ENCODE measurements at places on chromosomes 16 and 17.

DNA sequence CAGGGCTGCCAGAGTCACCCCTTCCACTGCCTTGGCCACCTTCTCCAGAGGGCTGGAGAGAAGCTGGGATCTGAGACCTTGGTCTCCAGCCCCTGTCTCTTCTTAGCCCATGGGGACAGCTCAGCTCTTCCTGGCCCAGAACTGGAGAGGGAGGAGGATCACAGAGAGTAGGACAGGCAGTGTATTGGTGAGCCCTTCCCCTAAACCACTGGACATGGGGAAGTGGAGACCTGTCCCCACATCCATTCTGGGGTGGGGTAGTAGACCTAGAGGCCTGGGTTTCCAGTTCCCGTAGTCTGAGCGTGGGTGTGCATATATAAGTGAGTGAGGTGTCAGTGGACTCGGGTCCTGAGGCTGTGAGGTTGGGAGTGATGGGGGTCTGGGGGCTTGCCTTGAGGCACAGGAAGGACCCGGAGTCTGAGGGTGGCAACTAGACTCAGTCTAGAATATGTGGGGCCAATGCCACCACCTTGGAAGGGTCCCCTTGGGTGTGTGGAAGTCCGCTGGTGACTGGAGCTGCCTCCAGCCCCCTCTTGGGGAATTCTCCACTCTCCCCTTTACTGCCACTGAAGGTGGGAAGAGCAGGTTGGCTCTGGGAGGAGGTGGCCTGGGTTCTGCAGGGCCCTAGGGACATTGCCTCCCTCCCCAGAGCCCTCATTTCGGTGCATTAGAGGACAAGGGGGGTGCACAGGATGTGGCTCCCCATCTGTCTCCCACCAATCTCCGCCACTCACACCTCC, 19.9 kb downstream of the GJD3 start:
- DNase-seq = no peak

GRCh38 chr16:53775106-53775820, 71.3 kb downstream of the FTO start:
- no peak for DNase-seq

GRCh38 chr17:41548844-41549595, 20.9 kb upstream of the KRT19 start:
- DNase-seq = peak; percentile 49

DNA sequence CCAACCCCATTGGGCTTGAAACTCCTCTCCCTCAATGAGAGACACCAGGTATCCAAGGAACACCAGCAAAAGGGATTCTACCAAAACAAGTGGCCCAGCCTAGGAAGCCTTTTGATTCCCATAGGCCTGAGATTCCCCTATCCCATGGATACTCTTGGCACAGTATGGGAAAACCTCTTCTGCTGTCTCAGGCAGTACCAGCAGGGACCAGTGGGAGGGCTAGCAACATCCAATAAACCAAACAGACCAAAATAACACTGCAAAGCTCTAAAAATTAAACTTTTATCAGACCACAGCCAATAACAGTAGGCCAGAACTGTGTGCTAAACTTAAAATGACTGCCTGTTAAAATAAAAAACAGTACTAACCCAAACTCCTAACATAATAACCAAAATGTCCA, 153.9 kb upstream of the CES5A start:
- no peak for DNase-seq

DNA sequence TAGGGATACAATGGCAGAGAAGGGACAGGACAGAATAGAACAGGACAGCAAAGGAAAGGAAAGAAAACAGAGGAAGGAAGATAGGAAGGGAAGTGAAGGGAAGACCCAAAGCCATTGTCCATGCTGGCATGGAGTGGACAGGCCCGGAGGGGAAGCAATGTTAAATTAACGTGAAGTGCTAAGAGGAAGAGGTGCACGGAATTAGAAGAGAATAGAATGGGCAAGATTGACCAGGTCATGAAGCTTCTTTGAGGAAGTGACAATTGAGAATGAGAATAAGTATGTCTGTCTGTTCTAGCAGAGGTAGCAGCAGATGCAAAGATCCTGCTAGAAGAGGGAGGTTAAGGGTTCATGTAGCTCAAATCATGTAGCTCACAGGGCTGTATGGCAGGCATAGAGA, 117.2 kb downstream of the MAF start:
- no peak for DNase-seq

DNA sequence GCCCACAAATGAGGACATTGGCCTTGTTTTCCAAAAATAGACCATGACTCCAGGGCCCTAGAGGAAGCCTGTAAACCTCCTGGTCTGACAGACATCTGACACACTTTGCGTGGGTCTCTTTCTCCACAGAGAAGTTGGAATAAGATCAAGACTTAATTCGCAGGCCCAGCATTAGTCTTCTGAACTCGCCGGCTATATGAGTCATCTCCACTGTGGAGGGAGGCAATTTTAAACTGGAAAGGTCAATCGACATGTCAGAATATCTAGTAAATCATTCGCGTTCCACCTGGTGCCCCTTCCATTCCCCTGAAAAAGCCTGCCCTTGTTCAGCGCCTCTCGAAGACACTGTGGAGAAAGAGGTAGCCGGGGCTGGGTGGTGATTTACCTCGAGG, 140.1 kb downstream of the CLEC16A start:
- no peak for DNase-seq

GRCh38 chr16:31487720-31488467, 5.0 kb downstream of the SLC5A2 start:
- peak; percentile 43 for DNase-seq

DNA sequence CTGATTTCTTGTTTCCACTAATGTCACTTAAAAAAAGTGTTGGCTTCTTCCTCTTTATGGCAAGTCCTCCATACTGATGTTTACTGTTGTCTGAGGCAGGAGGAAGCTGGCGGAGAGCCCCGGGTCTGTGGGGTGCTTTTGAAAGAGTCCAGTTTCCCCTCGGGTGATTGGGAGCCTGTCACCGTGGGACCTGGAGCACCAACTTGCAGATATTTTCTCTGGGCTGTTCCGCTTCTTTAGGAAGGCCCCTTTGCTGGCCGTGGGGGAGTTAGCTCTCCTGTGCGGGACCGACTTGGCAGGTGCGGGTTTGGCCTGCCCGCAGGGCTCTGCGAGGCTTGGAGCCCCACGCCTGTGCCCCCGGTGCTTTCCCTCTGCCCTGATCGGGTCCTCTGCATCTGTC, 3.1 kb downstream of the BANP start:
- DNase-seq = no peak

All from NCI-H748 treated with DMSO at 0.1 percent for 48 hours (cell line).